NCI-H446 treated with DMSO at 0.1 percent for 48 hours (cell line): ENCODE measurements at places on chromosomes 2 and 18.

DNA sequence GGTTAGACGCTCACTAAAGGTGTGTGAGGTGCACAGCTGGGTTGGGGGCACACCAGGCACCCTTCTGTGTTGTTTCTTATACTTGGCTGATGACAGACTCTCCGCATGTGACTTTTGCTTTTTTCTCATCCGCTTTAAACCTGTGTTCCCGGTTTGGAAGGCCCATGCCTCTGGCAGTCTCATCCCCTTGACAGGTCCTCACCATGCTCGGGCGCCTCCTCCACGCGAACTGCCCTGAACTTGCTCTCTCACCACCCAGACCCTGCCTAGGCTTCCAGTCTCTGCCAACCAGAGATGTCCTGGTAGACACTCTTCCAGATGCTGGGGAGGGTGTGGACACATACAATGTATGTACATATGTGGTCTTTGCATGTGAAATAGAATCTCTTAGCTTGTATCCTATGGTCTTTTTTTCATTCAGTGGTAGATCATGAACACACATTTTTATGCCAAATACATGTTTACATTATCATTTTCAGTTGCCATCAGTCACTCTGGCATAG lies 79.8 kb downstream of the LIMS1 start:
- DNase-seq = no peak

DNA sequence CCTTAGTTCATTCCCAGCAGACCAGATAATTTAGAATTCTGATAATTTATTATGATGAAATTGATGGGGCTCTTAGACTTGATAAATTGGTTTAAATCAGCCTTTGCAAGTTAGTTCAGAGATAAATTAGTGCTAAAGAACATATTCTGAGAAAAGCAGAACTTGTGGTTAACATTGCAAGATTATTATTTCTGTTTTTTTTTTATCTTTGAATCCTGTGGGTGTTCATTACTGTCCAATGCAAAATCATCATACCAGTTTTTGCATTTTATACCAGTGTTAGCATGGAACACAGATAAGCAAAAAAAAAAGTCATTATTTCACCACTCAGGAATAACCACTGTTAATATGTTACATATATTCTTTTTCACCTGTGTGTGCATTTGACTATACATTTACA lies 9.1 kb downstream of the SEPTIN2 start:
- DNase-seq = no peak

GRCh38 chr2:111652038-111652437 lies 232.0 kb downstream of the ANAPC1 start:
- no peak for DNase-seq

DNA sequence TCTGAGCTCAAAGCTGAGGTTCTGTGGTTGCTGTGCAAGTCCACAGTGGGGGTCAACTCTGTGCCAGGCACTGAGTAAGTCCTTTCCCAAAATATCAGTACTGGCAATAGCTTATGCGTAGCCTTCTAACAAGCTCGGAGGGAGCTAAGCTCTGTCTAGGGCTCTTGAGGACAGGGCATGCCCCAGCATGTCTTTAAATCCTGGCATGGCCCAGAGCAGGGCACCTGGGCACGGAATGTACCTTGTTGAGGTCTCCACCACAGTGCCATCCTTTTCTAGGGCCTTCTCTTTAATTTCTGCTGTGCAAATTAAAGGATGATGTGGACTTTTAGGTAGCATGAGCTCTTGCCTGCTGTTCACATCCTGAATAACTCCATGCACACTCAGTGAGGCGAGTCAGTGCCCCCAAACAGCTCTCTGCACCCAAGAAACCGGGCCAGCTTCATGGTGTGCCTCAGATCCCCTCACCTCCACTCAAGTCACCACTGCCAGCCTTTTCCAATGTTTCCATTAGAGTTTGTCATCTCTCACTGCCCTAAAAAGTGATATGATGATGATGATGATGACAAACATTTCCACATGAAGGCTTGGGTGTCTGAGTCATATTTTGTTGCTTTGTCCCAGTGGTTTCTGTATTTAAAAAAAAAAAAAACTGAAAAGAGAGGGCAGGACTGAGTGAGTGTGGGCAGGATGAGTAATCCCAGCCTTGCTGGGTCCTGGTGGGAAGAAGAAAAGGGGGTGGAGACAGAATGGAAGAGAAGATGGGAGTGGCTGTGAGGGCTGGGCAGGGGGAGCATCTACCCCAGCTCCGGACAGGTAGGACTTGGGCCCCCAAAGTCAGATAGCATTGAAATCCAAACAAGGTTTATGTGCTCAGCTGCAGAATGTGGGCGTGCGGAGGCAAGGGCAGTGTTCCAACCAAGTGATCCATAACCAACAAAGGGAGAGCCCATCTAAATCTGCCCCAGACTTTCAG lies 78.9 kb downstream of the ZBTB7C start:
- no peak for DNase-seq

GRCh38 chr2:37767046-37767445 lies 95.6 kb upstream of the CDC42EP3 start:
- DNase-seq = no peak

GRCh38 chr18:69559604-69560003 lies 158.9 kb downstream of the DOK6 start:
- DNase-seq = no peak

DNA sequence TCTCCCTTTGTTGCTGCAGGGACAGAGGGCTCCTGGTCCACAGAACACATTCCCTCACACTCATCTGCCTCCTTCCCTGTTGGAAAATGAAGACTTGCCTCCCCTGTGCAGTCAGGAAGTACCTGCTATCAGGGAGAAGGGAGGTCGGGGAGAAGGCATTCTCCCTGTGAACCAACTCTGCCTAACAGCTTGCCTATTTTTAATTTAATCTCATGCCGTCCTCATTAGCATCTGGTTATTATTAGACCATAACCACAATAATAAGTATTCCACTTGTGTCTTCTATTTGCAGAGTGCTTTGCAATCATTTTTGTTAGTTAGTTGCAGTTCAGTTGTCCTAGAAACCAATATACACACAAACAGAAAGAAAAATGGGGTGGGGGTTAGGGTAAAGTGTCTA lies 232.6 kb upstream of the SKOR2 start:
- DNase-seq = no peak

DNA sequence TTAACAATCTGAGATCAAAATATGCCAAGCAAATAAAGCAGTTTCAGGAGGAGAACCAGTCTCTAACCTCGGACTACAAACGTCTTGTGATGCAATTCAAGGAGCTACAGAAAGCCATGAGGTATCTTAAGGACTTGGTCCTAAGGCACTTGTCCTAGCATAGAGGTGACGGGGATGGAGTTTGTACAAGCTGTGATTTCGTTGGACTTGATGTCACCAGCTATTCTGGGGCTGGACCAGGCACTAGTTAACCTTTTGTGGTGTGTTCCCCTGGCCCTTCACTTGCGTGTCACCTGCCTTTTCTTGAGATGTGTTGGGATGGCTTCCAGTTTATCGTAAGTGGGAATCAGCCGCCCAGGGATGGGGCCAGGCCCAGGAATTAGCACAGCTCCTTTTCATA lies 33.7 kb downstream of the OTOF start:
- no peak for DNase-seq

- no peak for DNase-seq
Observed at GRCh38 chr2:232941912-232942594, 71.0 kb downstream of the NGEF start.

GRCh38 chr2:178270338-178270737 lies 76.0 kb downstream of the OSBPL6 start:
- no peak for DNase-seq

DNA sequence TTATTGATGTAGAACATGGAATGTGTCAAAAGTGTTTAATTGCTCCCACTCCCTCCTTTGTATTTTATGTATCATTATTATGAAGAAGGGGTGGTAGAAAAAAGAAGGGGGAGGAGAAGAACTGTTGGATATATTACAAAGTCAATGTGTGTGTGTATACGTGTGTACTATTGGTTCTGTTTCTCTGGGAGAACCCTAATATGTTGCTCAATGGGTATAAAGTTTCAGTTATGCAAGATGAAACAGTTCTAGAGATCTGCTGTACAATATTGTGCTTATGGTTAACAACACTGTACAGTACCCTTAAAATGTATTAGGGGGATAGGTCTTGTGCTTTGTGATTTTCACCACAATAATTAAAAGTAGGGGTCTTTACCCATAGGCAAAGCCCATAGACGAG lies 58.1 kb upstream of the ZC3H15 start:
- no peak for DNase-seq

- DNase-seq = no peak
Observed at GRCh38 chr2:140154706-140155105, 1374.5 kb upstream of the NXPH2 start.

DNA sequence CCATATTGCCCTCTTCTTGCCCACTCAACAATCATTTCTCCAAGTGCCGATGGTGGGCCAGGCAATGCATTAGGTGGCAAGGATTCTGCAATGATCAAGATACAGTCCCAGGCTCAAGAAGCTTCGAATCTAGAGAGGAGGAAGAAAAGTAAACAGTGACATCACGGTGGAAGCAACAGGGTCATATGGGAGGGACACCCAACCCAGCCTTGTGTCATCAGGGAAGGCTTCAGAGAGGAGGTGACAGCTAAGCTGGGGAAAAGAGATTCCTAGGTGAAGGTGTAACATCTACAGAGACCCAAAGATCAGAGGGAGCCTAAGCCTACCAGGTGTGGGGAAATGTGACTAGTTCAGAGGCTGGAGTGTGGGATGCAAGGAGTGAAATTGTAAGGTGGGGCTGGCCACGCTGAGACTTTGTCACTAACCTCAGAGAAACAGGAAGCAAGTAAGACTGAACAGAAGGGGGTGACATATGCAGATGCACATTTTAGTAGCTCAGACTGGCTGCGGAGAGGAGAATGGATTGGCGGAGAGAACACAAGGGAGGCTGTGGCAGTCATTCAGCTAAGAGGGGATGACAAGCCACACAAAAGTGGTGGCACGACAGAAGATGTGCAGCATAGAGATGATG lies 104.9 kb downstream of the ANKRD44 start:
- no peak for DNase-seq

GRCh38 chr2:165015052-165015642 lies 59.8 kb upstream of the SLC38A11 start:
- peak; percentile 46 for DNase-seq

GRCh38 chr2:214737188-214737587 lies 72.3 kb downstream of the BARD1 start:
- no peak for DNase-seq

- no peak for DNase-seq
Observed at GRCh38 chr2:196167666-196168065, 3.7 kb downstream of the STK17B start.

GRCh38 chr2:229909090-229909489 lies 12.7 kb downstream of the TRIP12 start:
- no peak for DNase-seq

GRCh38 chr2:215680605-215681598 lies 245.0 kb upstream of the FN1 start:
- no peak for DNase-seq

GRCh38 chr18:61957801-61958516 lies 65.2 kb upstream of the RNF152 start:
- DNase-seq = no peak

DNA sequence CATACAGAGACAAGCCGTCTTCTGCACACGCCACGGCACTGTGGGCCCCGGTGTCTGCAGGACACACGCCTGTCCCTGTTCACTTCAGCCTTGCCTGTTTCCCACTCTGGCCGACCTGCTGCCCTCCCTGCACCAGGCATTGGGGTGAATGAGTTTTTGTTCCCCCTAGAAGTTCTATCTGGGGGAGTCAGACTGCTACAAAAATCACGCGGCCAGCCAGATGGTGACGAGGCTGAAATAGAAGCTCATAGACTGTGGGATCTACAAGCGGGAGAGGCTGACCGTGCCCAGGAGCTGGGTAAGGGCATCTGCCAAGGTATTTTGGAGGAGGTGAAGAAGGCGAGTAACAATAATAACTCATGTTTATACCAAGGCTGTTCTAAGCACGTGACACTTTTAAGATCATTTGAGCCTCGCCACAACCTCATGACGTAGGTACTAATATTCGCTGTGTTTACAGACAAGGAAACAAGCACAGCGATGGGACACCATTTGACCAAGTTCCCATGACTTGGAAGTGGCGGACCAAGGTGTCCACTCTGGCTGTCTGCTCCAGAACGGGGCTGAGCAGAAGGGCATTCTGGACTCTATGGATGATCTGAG lies 53.6 kb downstream of the KCNF1 start:
- DNase-seq = no peak

GRCh38 chr2:3459185-3460015 lies 59.9 kb downstream of the ADI1 start:
- no peak for DNase-seq

GRCh38 chr18:50189160-50189559 lies 5.8 kb downstream of the MYO5B start:
- DNase-seq = no peak

DNA sequence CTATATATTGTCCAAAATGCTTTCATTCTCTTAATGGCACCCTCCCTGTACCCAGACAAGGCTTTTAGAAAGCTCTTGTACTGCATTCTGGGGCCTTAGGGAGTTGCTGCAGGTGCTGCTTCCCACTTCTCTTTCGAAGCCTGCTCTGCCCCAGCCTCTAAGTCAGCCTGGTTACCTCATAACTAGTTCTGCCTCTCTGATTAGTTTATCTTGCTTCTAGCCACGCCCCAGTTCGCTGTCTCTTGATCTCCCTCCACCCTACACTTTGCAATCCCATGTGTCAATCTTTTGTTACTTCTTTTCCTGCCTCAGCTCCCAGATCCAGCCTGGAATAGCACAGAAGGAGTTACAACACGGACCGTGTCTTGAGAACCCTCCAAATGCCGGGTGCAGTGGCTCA lies 13.8 kb upstream of the NCOA1 start:
- DNase-seq = no peak

DNA sequence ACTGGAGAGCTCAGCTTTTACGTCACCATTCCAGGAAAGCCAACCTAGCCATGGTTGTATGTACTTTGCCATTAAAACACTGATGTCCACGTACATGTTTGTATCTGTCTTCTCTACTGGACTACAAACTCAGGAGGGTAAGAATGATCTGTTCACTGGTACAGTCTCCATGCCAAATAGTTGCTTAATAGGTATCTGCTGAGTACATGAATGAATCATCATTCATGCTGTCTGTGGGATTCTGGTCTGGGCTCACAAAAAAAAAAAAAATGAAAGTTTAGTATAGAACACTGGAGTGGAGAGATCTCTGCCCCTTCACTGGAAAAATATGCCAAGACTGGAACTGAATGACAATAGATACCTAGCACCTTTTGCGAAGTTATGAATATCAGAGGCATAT lies 102.6 kb upstream of the ITGA4 start:
- no peak for DNase-seq

GRCh38 chr18:23735021-23735464 lies 45.8 kb downstream of the LAMA3 start:
- DNase-seq = no peak

DNA sequence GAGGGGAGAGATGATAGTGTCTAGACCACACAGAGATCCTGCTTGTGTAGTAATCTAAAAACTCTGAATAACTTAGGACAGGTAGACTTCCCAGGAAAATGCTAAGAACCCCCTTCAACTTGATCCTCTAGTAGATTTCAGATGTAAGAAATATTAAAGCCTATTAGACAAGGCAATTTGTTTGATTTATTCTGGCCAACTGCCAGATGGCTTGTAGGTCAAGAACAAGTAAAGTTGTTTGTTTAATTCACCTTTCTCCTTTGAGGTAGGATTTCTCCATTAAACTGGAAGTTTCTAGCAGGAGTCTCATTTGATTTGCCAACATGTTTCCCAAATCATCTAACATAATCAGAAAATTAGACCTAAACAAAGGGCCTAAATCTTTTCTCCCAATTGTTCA lies 48.6 kb downstream of the SH3RF3 start:
- DNase-seq = no peak
